Activated naive CD4-positive, alpha-beta T cell treated with anti-CD3 and anti-CD28 coated beads for 36 hours (primary cell): ENCODE measurements at places on chromosomes 2 and 18. TPM values are rescaled to one million over a fixed set of nuclear protein-coding genes. Genes with fewer than 3 reads are reported as not detected.

Gene TIMM21
- total RNA-seq, result 37.7 TPM

Gene ARHGAP15
- 90.1 TPM for total RNA-seq

Gene CSRNP3
- not detected for total RNA-seq

Gene C2orf78
- not detected for total RNA-seq

Gene NETO1
- total RNA-seq, result not detected

Gene SOS1
- 17.1 TPM for total RNA-seq

Gene ERICH2
- not detected for total RNA-seq

Gene CCDC68
- total RNA-seq, result not detected

Gene NEB
- 0.22 TPM for total RNA-seq

Gene CCL20
- 13.1 TPM for total RNA-seq

Gene AQP4
- not detected for total RNA-seq

Gene PIEZO2
- not detected for total RNA-seq

Gene GRB14
- total RNA-seq, result not detected

Gene CD302
- total RNA-seq, result 0.35 TPM

Gene PLB1
- total RNA-seq, result 1.3 TPM

Gene SLC23A3
- 0.84 TPM for total RNA-seq

Gene INHBB
- total RNA-seq, result not detected

Gene ALPG
- total RNA-seq, result not detected

Gene DUSP19
- total RNA-seq, result 6.0 TPM

Gene RTTN
- total RNA-seq, result 32.0 TPM

Gene XDH
- not detected for total RNA-seq

Gene NLRC4
- total RNA-seq, result not detected

Gene GATA6
- not detected for total RNA-seq

Gene DNMT3A
- total RNA-seq, result 53.5 TPM

Gene RIT2
- total RNA-seq, result not detected

Gene DYSF
- total RNA-seq, result 0.05 TPM

Gene TYMS
- 315 TPM for total RNA-seq

Gene SNRNP27
- 56.7 TPM for total RNA-seq

Gene PTPN2
- total RNA-seq, result 71.8 TPM

Gene DPP4
- total RNA-seq, result 11.9 TPM

Gene SPP2
- not detected for total RNA-seq

Gene GAREM1
- total RNA-seq, result 0.31 TPM

Gene CFAP65
- total RNA-seq, result not detected

Gene TSN
- 52.6 TPM for total RNA-seq

Gene NOL4
- total RNA-seq, result not detected

Gene TEKT4
- not detected for total RNA-seq

Gene RAPGEF4
- total RNA-seq, result 0.35 TPM

Gene UGT1A8
- not detected for total RNA-seq

Gene HRH4
- total RNA-seq, result not detected

Gene RAB6C
- not detected for total RNA-seq

Gene COBLL1
- not detected for total RNA-seq
